ENCODE measurements at places on chromosomes 6 and 20.
A peak's percentile ranks its signal among the peaks of the same experiment; 100 is the strongest.

DNA sequence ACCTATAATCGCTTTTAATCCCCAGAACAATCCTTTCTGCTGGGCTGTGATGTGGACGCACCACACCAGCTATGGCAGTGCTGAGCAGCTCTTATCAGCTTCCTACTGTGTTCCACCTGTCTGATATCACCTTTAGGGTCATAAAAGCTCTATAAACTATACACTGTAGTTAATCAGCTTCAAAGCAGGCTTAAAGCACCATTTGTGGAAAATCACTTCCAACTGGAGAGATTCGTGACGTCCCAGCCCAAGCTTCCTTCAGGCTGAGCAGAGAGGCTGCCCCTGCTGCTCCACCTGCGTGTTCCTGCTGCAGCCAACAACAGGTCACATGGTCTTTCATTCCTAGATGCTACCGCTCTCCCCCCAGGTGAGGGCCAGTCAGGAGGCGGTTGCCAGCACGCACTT, 156.5 kb downstream of the SMOC2 start:
- no peak for DNase-seq

DNA sequence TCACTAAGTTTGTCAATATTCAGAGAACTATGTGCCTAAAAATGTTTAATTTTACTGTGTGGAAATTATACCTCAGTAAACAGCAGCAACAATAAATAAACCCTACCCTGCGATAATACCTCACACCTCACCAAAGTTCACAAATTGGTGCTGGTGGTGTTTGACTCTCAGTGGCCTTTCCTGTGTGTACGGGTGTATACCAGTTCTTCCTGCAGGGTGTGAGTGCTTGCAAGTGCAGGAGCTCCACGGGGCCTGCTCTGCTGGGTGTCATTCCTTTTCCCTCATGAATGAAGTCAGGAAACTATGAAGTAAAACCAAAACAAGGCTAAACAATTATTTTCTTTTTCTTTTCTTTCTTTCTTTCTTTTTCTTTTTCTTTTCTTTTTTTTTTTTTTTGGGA, 4.1 kb upstream of the ENPP5 start:
- no peak for DNase-seq

- DNase-seq, result peak; percentile 22
Measured at GRCh38 chr20:4563534-4563933, 158.2 kb upstream of the PRND start.

DNA sequence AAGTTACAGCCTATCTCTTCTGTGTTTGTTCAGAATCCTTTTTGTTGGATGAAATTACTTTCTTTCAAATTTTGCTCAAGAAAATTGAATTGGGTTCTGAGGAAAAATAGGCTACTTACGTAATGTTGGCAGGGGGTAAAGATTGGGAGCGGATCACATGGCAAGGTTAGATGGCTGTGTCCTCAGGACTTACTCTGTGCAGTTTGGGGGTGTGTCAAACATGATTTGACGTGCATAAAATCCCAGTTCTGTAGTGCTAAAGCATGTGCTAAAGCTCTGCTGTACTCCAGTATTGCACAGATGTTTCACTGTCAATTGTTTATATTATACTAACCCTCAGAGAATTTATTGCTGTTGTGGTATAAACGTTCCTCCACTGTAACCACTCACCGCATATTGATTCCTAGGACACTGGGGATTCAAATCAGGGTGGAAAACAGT, 2.6 kb downstream of the NT5E start:
- DNase-seq, result no peak

DNA sequence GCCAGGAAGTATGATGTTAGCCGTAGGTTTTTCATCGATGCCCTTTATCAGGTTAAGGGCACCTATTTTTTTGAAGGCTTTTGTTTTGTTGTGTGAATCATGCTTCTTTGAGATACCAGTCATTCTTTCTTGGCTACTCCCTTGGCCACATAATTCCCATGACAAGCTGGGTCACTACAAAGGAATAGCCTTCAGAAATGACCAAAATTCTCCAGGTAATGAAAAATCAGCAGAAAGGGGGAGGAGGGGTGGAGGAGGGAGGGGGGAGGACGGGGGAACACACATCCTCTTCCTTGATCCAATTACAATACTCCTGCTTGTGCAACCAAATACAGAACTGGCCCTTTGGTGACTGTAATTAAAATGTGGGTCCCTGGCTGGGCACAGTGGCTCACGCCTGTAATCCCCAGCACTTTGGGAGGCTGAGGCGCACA, 21.7 kb upstream of the TGM2 start:
- no peak for DNase-seq

GRCh38 chr6:6683969-6684833, 95.7 kb downstream of the LY86 start:
- no peak for DNase-seq

GRCh38 chr20:57605045-57605444, 15.2 kb downstream of the ZBP1 start:
- DNase-seq, result no peak

DNA sequence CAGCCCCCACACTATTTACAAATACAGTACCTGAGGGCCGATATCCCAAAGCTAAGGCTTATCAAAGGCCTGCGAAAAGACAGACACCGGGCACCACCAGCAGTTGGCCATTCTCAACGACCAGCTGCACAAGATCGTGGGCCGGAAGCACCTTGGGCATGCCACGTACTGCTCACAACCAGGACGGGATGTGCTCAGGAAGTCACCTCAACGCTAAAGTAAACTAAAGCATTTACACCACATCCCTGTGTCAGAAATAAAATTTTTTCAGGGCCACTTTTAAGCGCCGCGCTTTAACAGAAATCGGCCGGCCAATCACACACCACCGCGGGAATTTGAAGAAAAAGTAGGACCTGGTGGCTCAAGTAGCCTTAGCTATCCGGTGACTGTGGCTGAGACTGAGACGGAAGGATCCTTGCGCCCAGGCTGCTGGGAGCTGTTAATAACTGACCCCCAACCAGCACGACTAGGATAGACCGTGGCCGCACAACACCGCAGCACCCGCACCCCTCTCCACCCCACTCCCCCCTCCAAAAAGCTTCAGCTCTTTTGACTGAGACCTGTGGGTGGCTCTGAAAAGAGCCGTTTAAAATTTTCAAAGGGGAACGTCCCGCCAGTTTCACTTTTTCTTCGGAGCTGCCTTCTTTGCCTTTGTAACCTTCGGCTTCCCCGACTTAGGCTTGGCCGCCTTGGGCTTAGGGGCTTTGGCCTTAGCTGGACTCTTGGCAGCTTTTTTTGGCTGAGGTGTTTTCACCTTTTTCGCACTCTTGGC, 131.2 kb upstream of the BTN3A2 start:
- no peak for DNase-seq

GRCh38 chr20:46631874-46632446, 19.3 kb downstream of the SLC13A3 start:
- no peak for DNase-seq

GRCh38 chr6:37761554-37762271, 57.8 kb upstream of the ZFAND3 start:
- DNase-seq, result no peak

GRCh38 chr6:17719323-17720041, 12.8 kb upstream of the NUP153 start:
- no peak for DNase-seq

DNA sequence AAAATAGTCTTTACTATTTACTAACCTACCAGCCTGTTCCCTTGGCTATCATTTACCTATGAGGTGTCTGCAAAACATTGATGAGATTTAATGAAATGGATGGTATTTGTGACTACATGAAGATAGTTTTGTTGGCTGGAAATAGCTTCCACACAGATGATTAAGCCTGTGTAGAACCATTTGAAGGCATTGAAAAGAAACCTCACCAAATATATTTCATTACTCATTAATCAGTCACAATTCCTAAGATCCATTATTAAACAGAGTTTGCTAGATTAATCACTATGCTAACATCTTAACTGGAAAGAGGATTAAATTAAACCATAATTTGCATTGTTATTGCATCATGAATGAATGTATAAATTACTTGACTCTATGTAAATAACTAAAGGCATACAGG, 560.3 kb downstream of the BMP2 start:
- DNase-seq, result no peak

GRCh38 chr6:78623554-78623953, 243.8 kb upstream of the IRAK1BP1 start:
- DNase-seq, result no peak

DNA sequence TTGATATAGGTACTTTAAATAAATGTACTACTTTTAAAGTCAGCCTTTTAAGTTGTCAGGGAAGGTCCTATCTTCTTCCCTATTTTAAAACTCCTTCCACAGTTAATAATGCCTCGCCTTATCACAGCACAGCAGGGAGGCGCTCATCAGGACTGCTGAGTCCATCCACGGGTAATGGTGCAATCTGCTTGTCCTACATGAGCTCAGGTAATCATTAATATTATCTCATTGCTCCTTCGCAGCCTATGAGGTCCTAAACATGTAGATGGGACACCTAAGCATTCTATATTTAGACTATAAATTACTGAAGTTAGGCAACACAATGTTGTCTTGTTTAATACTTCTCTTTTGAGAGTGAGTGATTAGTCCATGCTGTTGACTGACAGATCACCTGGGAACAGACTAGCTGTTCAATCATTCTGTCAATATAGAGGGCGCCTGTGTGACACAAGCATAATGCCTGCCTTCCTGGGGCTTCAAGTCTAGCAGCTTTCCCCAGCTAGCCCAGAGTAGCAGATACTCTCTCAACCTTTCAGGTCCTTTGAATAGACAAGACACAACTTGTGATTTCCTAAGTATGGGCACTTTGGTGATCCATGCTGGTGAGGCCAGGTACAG, 91.0 kb downstream of the FYN start:
- no peak for DNase-seq

GRCh38 chr20:34940081-34940481, 15.5 kb downstream of the GSS start:
- no peak for DNase-seq

DNA sequence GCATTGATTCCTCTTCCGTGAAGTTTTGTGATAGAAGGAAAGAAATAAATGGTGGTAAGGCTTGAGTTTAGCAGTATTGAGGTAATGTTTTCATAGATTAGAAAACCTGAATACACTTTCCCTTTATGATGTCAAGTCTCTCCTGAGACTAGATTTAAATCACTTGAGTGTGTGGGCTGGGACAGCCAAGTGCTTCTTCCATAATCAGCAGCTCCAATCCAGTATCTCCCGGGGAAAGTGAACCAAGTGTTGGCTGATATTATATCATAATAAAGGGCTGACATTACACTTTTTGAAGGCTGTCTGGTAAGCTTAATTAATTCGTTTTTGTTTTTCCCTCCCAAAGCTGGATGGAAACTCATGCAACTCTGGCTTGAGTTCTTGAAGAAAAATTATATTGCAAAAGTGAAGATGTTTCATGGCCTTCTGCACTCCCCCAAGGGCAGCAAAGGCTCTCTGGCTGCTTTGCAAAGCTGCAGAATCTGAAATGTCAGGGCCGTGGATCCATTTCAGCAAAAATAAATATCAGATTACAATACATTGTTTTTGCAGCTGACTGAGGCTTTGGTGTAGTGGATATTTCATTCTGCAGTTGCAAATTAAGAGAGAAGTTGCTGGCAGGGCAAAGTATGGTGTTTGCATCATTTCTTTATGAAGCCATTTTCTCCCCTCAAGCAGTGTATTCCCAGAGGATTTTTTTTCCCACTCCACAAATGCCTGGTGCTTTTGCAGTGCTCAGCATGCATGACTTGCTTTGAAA, 101.2 kb downstream of the MKKS start:
- no peak for DNase-seq

DNA sequence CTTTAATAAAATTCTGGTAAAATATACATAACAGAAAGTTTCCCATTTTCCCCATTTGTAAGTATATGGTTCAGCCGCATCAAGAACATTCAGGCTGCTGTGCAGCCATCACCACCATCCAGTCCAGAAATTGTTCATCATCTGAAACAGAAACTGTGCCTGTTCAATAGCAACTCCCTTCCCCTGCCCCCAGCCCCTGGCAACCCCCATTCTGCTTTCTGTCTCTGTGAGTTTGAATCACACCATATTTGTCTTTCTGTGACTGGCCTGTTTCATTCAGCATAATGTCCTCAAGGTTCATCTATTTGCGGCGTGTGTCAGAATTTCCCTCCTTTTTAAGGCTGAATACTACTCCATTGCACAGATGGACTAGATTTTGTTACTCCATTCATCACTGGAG, 19.1 kb downstream of the VSTM2L start:
- no peak for DNase-seq

DNA sequence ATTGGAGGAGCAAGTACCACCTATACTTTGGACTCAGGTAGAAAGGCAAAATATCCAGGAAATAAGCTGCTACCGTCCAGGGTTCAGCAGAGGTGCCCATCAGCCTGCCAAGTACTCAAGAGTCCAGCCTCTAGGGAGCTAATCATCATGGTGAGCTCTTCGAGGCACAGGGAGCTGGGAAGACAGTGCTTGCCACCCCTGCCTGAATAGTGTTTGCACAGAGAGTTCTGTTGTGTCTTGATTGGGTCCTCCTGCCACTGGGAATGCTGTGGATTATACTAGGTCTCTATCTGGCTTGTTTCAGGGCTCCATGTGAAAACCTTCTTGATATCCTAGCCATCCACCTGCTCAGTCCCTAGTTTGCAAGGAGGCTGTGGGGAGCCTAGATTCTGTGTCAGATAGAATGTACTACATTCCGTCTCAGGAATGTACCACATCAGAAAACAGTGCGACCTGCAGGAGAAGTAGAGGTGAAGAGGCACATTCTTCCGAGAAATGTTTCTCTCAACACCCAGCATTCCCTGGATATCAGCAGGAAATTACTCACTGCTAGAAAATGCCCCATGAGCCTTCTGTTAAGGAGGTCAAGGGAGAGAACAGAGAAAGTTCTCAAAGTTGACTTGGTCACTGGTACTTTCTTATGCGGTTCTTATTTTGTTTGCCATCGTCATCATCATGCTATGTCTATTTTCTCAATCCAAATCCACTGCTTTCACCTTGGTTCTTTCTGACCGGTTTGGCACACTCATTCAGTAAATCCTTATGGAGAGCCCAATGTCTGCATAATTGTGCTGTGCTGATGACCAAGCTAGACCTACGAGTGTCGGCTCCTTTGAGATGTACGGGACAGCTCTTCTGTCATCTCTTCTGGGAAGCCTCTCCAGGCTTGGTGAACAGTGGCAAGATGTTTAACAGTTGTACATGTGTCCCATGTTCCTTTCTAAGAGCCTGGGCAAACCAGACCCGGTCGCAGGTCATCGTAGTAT, 30.7 kb downstream of the PTPN1 start:
- DNase-seq, result no peak

GRCh38 chr20:63733117-63733516, 3.3 kb upstream of the LIME1 start:
- peak; percentile 2 for DNase-seq

GRCh38 chr20:37627060-37627766, 66.6 kb upstream of the CTNNBL1 start:
- peak; percentile 69 for DNase-seq

GRCh38 chr6:145567684-145568252, 167.6 kb downstream of the EPM2A start:
- no peak for DNase-seq

GRCh38 chr6:170076466-170077165, 214.3 kb downstream of the DLL1 start:
- no peak for DNase-seq
